ENCODE measurements at places on chromosomes 6 and 20.
A peak's percentile ranks its signal among the peaks of the same experiment; 100 is the strongest.

DNA sequence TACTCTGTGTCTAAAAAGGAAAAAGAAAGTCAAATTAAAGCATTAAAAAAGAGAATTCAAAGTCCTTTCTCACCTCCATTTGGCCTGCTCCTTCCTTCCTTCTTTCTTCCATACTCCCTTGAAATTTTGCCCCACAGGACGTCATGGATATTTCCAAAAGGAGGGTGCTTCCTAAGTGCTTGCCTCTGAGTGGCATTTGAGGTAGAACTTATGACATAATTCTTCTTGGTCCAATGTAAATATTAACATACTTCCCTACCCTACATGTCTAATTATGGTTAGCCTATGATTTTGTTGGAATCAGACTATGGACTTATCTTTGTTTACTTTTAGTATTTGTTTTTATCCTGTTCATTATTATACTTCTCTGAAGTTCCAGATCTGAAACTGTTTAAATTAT is 132.3 kb downstream of the PFDN4 start:
- DNase-seq: no peak

GRCh38 chr20:35661053-35661452 is 3.6 kb downstream of the CPNE1 start:
- no peak for DNase-seq

DNA sequence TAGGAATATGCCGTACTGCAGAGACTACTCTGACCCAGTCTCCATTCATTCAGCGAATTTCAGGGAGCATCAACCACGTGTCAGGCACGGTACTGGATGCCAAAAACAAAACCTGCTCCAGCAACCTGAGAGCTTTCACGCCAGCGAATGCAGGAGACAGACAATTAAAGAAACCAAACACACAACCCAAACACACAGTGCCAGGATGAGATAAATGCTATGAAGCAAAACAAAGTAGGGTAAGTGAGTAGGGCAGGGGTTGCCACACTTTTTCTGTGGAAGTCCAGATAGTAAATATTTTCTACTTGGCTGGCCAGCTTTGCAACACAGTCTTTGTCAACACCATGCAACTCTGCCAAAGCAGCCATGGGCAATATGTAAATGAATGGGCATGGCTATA is 10.0 kb downstream of the MOCS1 start:
- DNase-seq: no peak

GRCh38 chr6:122568350-122568749 is 41.9 kb upstream of the PKIB start:
- DNase-seq: no peak

DNA sequence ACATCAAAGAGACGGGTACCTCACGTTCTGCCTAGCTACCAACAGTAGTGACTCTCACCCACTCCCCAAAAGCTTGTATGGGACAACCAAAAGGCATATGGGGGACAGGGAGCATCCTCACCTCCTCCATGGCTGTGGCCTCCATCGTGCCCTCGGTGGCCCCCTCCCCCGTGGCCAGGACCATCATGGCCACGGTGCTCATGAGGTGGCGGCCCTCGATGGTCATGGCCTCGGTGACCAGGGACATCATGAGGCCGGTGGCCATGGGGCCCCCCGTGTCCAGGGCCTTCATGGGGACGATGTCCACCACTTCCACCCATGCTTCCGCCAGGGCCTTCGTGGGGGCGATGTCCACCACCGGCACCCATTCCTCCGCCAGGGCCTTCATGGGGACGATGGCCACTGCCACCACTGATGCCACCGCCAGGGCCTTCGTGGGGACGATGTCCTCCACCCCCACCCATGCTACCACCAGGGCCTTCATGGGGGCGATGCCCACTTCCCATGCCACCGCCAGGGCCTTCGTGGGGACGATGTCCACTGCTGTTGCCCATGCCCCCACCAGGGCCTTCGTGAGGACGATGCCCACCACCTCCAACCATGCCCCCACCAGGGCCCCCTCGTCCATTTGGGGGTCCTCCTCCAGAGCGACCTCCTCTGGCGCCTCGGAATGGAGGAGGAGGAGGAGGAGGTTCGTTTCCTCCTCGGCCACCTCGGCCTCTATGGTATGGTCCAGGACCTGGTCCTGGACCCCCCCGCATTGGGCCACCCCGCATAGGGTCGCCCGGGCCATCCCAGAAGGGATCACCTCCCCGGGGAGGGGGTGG is 15.0 kb downstream of the PPP1R10 start:
- DNase-seq: no peak

DNA sequence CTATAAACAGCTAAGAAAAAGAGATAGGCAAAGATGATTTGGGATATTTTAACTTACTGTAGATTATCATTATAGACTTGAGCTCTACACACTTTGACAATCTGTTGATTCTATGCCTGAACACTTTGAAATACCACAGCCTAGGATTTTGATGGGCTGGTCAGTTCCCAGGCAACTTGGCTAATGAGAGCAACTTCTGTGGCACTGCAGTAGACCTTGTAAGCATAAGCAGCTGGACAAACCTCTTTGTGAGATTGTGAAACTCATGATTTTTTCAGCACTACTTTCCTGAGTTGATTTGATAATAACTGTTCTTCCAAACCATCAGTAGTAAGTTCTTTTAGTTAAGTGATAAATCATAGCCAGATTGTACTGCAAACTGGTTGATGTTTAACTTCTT is 27.1 kb upstream of the ELOVL5 start:
- DNase-seq: no peak

- peak; percentile 54 for DNase-seq
Measured at GRCh38 chr20:25549172-25549773, 36.1 kb downstream of the NINL start.

- no peak for DNase-seq
Measured at GRCh38 chr6:136696238-136696637, 96.0 kb downstream of the MAP3K5 start.

DNA sequence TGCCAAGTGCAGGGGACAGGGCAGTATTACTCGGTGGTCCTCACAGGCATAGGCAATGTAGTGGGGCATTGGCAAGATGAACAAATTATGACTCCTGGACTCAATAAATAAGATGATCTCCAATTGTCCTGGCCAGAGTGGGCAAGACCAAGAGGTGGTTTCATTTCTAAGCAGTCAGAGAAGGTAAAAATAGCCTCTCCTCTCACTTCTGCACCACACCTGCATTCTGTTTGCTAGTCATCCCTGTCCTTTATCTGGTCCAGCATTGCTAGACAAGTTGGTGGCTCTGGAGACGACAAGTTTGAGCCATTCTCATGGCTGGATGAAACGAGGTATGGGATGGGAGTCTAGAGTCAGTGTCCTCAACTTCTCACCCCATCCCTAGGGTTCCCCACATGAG is 83.0 kb downstream of the BANF2 start:
- no peak for DNase-seq

GRCh38 chr6:7238900-7239589 is 74.0 kb downstream of the SSR1 start:
- peak; percentile 89 for DNase-seq

DNA sequence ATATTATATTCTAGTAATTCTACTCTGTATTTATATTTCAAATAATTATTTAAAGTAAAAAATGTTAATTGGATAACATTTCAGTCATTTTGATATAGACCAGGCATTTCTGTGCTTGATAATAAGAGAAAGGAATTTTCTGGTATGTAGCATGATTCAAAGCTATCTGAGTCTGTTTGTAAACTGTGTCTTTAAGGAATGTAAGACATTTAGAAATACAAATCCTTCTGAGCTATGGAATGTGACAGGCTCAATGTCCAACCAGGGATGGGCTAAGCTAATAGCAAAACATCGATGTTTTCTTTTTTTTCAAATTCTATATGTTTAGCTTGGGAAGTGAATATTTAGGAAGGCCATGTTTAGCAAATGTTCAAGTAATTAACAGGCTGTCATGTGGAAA is 41.5 kb upstream of the FAM83B start:
- DNase-seq: no peak

DNA sequence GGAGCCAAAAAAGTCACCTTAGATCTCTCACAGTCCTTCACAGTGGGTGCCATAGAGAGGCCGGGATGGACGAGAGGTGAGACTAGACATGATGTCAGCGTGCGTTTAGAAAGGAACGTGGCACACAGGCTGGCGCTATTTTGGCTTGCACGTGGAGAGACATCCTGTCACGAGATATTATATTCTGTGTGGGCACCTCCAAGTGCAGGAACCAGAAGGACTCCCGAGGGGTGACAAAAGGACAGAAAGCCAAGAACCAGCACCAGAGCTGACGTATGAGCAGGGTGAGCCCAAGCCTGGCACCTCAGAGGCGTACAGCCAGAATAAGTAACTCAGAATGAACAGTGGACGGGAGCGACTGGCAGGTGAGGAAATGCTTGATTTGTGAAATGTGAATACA is 49.9 kb upstream of the QKI start:
- DNase-seq: peak; percentile 39

DNA sequence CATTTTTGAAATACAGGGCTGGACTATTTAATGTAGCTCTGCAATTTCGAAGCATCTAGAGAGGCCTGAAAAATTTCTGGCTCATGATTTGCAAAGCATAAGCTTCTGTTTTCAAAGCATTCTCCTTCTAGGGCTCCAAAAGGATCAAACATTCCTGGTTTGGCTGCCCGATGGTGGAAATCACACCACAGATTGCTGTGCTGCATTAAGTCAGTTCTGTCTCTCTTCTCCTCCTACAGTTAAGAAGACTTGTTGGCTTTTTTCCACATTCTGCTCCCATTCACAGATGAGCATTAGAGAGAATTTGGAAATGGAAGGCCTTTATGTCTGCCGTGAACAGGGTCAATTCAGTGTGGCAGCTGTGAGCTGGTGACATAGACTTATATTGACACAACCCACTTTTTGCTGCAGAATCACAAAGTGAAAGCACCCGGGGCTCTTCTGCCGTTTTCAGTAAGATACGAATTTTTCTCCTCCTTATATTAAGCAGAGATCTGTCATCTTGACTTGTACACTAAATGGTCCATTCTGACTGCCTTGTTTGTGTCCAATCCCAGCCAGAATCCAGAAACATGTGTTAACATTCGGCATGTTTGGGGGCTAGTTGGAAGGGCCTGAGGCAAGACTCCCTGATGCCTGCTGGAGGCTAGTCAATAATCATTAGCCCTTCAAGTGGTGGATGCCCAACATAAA is 330.8 kb upstream of the DEFB112 start:
- no peak for DNase-seq

GRCh38 chr20:41234041-41234440 is 83.5 kb downstream of the ZHX3 start:
- no peak for DNase-seq

- DNase-seq: no peak
Measured at GRCh38 chr6:159727717-159728445, 575 bp downstream of the WTAP start.

- DNase-seq: no peak
Measured at GRCh38 chr20:33740189-33740588, 8.4 kb downstream of the ZNF341 start.

DNA sequence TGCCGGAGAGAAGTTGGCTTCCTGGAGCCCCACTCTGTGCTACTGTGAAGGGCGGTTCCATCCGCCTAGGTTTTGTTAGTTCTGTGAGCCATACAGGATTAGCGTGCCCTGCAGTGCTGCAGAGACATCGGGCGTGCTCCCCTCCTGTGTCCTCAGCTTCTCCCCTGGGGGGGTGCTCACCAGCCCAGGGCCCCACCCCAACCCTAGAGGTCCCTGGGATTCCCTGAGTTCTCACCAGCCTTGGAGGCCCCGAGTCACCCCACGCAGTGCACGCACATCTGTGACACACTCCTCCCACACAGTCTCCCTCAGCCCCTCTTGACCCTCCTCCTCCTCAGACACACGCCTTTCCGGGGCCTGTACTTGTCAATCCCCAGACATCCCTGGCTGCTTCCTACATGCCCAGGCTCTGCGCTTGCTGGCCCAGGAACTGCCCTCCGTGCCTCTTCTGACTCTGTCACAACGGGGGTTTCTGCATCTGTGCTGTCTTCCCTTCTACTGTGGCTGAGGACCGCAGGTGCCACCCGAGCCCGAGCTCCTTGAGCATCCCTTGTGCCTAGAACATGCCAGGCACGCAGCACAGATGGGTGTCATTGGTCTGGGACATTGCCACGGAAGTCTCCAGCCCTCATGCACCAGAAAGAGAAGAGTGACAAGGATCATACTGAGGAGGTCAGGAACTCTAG is 123.2 kb upstream of the RPS6KA2 start:
- DNase-seq: no peak

DNA sequence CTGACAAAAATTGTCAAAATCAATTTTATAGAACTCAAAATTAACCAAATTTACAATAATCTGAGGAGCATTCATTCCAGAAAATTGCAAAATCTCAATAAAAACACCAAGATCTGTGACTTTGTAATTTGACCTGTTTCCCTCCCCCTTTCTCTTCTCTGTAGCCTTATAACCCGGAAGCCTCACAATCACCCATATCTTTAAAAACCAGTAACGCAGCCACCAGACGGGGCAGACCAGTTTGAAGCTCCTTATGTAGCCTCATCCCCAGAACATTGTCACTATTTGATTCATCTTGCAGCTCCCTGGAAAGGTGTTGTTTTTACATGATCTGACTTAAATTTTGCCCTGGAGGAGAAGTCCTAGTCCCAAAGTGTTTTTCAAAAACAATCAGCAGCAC is 27.5 kb upstream of the TGM6 start:
- DNase-seq: no peak

Measured in right cardiac atrium (tissue), 5 donors.